ENCODE measurements at places on chromosomes 5 and 9.

DNA sequence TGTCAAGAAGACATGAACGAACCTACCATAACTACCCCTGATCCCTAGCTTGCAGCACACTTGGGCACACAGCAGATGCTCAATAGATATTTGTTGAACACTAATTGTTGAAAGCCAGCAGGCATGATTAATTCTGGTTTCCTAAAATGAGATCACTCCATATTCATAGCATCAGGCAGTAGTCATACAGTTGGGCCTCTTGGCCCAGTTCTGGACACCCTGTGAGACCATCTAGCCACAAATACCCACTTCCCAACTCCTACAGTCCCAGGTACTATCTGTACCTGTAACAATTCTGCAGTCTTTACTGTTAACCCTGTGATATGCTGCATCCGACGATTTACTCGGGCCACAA lies 24.2 kb downstream of the P4HA2 start:
- no peak for DNase-seq

DNA sequence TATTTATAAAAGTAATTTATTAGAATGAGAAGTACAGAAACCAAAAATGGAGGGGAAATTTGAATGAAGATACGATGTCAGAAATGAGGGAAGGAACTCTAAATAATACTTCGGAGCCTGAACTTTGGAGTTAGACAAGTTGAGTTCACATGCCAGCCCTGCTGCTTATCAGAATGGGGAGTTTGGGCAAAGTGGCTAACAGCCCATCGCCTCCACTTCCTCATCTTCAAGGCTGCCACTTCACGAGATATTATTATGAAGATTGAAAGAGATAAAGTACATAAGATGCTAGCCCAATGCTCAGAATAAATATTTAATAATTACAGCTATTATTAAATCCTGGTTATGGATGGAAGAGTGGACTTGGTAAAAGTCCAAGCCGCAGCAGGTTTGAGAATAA lies 56.2 kb upstream of the ABCA1 start:
- DNase-seq = no peak

DNA sequence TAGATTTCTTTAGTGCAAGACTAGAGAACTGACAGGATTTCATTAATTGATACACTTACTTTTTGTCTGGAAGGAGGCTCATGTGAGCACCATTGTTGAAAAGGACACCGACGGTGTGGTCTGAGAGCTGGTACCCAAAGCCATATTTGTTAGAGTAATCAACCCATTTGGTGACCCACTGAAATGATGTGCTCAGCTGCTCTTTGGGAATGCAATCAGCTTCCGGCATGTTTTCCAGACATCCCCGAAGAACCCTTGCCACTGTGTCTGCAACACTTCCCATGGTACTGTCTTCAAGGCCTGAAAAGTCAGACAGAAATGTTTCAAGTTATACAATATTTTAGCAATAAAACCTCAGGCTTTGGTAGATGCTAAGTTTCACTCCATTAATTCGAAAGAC lies 4.4 kb downstream of the PLK2 start:
- no peak for DNase-seq

- DNase-seq = no peak
These were observed 67.6 kb upstream of the TBCA start for GRCh38 chr5:77843570-77844372.

DNA sequence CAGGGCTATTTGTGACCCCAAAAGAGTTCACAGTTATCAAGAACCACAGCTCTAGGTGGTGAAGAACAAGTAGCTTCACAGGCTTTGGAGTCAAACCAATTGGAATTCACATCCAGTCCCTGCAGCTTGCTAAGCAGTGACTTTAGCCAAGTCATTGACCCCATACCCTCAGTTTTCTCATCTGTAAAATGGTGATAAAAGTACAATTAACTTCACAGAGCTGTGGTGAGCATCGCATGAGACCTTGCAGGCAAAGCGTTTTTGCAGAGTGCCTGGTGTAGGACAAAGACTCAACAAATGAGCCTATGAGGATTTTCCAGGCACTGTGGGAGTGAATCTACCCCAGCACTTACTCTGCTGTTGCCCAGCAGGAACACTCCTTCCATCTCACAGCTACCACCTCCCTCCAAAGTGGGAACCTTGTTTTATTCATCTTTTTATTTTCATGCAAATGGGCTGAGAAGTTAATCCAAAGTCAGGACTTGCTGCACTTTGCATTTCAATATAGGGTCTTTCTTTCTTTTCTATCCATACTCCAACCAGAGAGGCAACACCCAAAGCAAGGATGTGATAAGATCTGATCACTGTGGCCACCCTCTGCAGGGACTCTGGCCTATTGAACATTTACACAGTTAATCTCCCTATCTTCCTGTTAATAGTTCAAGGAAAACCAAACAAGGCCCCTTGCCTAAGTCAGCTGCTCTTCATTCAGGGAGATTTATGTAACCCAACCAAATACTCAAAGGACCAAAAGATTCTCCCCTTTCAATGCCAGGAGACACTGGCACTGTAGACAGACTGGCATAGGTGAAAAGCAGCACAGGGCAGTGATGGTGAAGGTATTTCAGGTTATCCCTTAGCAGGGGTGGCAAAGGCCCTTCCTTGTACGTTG lies 41.9 kb downstream of the ABCA1 start:
- DNase-seq = no peak

DNA sequence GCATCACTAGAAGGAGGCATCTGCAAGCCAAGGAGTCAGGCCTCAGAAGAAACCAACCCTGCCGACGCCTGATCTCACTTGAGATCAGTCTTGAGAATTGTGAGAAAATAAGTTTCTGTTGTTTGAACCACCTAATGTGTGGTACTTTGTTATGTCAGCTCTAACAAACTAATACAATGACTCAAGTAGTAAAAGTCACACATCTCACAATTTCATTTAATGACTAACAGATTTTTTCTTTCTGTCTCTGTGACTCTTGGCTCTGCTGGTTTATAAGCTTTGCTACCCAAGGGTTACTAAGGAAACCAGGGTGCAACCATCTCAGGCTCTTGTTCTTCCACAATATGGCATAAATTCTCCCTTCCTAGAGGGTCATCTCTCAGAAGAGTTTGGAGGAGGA lies 315.8 kb upstream of the GRAMD2B start:
- no peak for DNase-seq

GRCh38 chr9:37329576-37329975 lies 92.9 kb upstream of the GRHPR start:
- peak; percentile 64 for DNase-seq

DNA sequence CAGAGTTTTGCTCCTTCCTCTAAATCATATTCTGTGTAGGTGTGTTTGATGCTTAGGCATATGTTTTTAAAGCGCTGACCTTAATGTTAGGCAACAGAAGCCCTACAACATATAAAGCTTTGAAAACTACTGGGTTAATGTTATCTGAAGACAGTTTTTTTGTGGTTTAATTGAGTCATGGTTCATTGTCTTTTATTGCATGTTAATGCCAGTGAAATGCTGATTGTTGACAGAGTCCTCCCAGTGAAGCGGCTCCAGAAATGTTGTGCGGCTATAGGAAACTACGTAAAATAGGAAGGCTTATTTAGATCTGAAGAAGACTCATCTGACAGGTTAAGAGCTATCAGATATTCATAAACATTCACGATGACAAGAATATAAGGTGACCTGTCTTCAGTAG lies 424.6 kb downstream of the CCDC171 start:
- peak; percentile 34 for DNase-seq

DNA sequence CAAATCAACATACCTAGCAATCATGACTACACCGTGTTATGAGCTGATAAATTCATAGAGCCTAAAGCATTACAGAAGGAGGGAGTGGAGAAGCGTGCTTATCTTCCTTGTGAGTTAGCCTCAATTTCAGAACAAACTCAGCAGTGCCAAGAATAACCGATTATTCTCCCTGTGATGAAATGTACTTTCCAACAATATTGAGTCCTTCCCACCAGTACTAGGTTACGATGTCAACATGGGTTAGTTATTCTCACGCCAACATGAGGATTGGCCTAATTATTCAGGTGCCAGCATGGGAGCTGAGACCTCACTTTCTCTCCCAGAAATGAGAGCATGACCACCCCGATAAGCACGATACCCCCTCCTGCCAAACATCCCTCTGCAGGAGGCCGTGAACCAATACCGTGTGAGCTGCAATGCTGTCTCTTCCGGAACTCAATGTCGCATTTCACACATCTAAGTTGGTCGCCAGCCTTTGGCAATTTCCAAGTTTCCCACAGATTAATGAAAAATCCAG lies 193.7 kb downstream of the ENC1 start:
- DNase-seq = peak; percentile 92

DNA sequence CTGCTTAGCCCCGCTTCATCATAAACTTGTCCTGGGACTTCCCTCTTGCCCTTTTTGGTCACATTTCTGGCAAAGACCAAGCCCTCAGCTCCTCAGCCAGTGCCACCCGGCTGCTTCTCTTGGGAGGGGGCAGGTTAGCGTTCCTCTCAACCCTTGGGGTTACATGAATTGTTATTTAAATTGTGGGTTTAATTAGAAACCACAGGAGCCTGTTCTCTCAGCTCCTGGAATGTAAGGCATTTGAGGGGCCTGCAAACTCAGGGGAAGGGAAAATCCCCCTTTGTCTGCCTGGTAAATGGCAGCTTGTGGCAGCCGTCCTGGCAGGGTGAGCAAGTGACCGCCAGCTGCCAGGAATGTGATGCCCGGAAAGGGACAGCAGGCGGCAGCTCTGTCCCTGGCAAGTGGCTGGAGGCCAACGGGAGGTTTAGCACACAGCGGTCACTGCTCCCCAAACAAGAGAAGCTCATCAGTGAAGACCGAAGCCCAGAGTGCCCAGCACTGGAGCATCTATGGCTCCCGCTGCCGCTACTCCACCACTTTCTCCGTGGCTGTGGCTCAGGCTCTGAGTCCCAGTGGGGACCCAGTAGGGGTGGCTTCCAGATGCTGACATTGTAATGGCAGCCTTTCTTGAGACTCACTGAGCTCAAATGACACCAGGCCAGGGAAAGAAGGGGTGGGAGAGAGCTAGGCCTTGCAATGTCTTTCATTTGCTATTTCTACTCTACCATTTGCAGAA lies 51.7 kb downstream of the SHB start:
- peak; percentile 55 for DNase-seq

- DNase-seq = no peak
These were observed 223.8 kb downstream of the CEMIP2 start for GRCh38 chr9:71544464-71544863.

- DNase-seq = no peak
These were observed 1.5 kb downstream of the IGFBPL1 start for GRCh38 chr9:38422555-38423260.

DNA sequence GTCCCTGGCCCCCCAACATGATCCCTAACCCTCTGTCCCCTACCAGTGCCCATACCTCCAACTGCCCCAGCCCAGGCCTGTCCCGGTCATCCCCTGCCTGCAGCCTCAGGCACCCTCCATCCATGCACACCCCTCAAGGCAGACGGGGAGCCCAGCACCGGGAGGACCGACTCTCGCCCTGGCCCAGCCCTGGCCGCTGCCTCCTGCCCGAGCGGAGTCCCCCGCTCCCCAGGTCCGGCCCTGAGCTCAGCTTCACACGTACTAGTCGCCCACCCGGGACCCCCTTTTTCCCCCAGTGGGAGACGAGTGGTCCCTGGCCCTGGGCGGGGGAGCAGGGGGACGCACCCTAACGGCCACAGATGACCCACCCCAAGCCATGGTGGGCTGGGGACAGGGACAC lies 49.0 kb upstream of the UBAC1 start:
- DNase-seq = no peak

DNA sequence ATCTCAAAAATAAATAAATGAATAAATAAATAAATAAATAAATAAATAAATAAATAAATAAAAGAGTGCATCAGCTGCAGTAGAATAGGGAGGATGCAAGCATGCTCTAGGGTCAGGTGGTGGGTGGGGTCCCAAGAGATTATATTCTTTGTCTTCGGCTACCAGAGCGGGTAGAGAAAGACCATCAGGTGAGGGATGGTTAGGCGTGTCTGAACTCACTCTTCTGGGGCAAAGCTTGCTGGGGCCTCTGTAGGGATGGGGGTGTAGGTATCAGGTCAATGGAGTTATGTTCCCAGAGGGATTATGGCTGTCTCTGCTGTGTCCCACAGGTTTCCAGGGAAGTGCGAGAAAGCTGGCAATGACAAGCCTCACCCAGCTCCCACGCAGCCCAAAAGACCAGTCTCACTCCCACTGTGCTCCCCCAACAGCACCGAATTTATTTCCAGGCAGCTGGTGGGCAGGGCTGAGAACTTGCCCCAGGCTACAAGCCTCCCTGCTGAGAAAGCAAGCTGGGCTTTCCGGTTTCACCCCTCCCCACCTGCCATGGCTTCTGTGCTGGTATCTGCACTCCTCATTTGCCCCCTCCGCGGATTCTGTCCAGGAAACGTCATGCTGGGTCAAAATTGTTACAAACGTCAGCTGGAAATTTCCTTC lies 180.8 kb downstream of the LURAP1L start:
- no peak for DNase-seq

DNA sequence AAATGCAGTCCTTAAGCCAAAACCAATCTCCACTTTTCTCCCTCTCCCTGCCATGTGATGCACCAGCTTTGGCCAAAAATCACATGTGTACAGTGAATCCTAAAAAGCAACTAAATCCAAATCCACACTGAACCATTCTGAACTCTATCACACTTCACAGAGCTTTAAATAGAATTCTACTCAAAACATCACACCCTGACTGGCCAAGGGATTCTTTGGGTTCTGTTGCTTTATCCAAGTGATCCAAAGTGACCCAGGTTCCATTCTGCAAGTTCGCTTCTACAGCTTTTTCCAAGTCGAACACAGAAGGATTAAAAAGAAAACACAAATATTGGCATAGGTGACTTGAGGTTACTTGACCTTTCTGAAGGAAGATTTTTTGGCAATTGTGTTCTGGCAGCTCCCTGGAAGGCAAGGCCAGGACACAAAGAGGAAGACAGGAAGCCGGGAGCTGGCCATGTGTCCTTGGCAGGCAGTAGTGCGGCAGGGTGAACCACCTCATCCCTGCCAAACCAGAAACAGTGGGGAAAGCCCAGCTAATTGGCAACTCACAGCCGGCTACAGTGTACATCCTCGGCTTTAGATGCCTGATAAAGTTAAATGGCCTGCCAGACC lies 115.0 kb downstream of the NFIB start:
- DNase-seq = peak; percentile 66

DNA sequence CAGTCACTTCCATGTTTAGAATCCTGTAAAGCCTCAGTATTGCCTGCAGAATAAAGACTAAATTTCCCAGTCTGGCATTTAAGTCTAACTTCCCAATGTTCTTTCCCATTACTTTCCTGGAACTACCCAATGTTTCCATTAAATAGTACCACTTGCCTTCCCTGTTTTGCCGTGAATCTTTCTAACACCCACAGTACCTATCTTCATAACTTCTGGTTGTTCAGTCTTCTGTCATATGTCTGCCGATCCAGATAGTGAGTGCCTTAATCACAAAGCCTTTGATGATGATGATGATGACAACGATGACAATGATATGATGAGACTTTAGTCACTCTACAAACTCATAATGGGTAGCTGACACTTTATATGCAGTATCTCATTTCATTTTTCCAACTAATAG lies 6.6 kb upstream of the HEMGN start:
- DNase-seq = no peak
